ENCODE measurements at places on chromosomes 6 and 20.

- no peak for DNase-seq
These were observed 4.4 kb downstream of the ANKRD60 start for GRCh38 chr20:58224097-58224496.

GRCh38 chr20:35020108-35020928, 64.7 kb downstream of the MYH7B start:
- DNase-seq = no peak

DNA sequence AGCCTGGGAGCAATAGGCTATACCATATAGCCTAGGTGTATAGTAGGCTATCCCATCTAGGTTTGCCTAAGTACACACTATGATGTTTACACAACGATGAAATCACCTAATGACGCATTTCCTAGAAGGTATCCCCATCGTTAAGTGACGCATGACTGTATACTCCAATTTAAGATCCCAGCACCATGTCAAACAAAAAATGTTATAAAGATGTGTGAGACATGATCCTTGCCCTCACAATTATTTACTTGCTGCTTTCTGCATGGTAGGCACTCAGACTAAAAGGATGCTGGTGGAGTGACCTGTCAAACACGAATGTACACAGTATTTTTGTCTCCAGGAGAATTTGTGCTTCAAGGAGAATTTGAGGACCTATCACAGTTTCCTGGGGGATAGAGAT, 32.3 kb downstream of the SNAP25 start:
- no peak for DNase-seq

GRCh38 chr6:36566418-36566905, 19.2 kb upstream of the STK38 start:
- DNase-seq = no peak

DNA sequence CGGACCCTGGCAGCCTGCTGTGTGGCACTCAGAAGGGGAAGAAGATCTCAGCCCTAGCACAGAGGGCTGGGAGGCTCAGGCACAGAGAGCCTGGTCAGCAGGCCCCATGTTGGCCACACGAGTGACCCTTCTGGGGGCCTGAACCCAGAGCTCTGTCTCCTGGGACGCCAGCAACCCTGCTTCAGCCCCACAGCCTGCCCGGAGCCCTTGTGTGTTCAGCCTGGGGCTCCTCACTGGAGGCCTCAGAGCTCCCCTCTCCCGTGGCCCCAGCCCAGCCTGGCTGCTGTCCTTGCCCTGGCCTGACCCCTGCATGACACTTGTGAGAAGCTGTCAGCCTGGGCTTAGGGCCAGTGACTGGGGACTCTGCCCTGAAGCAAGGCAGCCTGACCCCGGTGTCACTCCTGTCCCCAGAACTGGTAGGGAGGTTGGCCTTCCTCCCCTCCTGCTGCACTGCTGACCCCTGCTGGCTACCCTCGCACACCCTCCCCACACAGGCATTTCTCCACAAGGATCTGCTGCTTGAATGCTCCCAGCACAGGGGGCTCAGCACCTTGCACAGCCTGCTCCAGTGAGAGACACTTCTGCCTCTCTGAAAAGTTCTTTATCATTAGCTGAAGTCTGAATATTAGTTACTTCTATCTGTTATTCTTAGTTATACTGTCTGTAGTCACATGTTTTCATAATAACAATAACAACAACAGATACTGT, 15.4 kb upstream of the IP6K3 start:
- DNase-seq = no peak

DNA sequence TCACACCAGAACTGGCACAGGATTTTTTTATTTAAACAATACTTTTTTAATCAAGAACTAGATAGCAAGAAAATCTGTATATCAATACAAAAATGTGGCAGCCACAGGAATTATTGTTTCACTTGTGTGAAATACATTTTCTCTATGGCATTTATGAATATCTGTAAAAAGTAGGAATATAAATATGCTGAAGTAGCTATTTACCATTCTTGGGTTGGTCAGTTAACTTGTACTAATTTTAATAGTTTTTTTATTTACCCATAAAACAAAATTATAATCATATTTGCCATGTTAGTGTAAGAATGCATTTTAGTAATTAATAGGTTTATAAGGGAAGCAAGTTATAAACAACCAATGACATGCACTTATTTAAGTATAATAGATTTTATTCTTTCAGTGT, 31.4 kb upstream of the TMEM30A start:
- no peak for DNase-seq

DNA sequence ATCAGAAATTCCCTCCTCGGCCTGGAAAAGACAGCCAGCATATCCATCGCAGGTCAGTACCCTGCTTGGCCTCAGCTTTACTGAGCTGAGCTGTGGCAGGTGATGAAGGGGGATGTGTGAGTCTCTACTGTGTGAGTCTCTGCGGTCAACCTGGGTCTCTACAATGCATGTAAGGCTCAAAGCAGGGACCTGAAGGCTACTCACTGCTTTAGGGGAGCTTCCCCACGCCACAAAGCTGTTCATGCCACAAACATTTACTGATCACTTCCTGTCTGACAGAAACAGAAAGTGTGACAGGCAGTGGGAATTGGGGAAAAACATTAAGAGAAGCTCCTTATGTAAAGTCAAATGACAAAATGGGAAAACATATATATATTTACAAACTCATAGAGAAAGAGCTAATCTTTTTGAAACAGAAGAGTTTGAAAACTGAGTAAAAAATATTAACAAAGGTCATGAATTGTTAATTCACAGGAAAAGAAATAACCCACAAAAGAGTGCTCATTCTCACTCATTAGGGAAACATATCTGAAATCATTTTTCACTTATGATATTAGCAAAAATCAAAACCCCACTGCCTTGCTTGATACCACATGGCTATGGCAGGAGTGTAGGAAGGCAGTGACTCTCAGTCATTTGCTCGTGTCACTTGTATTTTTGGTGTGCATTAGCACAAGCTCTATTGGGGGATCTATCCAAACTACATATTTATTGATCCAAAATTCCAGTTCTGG, 5.8 kb downstream of the BTN3A3 start:
- DNase-seq = peak; percentile 76

GRCh38 chr20:32140603-32141002, 31.1 kb downstream of the TM9SF4 start:
- no peak for DNase-seq

DNA sequence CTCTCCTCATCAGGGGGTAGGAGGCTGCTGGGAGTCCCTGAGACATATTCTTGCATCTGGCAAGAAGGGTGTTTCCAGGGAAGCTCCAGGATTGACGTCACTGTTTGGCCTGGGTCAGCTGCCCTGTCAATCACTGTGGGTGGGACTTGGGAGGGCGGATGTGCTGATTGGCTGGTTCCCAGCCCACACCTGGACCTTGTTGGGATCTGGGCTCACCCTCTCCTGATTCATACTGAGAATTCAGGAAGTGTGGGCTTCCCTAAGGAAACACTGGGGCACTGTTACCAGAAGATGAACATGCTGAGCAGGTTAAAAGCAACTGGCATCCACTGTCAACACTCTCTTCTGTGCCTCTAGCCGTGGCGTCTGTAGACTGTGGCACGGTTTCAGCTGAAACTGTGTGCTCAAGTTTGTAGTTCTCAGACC, 36.5 kb downstream of the CDH26 start:
- DNase-seq = no peak
